Endodermal cell (in vitro differentiated cells): ENCODE measurements at places on chromosomes 7 and 10. TPM values are rescaled to one million over a fixed set of nuclear protein-coding genes. Genes with fewer than 3 reads are reported as not detected.
A peak's percentile ranks its signal among the peaks of the same experiment; 100 is the strongest.

- no peaks in the 10 kb centered on the region for H3K27me3 ChIP-seq
- no peak for DNase-seq
- no peaks in the 10 kb centered on the region for H3K4me1 ChIP-seq
- H3K4me3 ChIP-seq: no peak overlapping the region
- no peak overlapping the region for H3K27ac ChIP-seq
Measured at GRCh38 chr10:28077889-28078288, 79.0 kb upstream of the ODAD2 start.

Gene PIK3AP1
- 5.0 and 5.2 TPM in 2 replicates for total RNA-seq

DNA sequence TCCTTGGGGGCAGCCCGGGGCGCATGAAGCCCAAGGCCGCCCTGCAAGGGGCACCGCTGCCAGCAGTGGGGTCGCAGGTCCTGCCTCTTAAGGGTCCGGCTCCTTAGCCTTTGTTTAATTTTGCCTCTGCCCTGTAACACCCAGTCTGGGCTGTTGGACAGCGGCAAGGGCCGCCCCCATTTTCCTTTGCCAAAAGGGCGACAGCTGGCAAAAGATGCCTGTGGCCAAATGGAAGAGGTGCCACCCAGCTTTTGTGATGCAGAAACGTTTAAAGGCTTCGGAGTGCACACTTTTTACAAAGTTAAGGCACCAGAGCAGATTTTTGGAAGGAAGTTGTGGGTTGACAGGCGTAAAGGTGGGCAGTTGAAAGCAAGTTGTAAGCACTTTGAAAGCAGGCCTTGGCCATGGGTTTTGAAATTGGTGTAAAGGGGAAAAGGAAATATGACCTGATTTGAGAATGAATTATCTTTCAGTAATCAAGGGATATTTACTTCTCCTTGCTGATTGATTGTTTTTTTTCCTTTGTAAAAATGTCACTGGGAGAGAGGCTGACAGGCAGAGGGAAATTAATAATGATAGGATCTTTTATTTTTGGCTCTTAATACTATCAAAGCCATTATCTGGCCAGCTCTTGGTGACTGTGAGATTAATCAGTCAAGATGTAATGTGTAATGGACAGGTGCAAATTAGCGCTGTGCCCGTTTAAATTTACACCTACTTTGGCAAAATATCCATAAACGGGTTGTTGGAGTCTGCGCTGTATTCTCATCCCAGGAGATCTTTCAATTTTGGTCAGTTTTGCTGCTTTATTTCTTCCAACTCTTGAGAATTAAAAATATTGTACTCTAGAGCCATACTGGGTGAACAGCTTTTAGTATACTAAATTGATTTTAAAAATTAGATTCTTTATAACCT lies 1.2 kb downstream of the CASD1 start:
- no peak for DNase-seq
- H3K4me1 ChIP-seq: peaks cover 4% of the 10 kb centered on the region
- H3K4me3 ChIP-seq: peak overlapping the region; percentile 95
- peak overlapping the region; percentile 94 for H3K27ac ChIP-seq
- H3K27me3 ChIP-seq: no peaks in the 10 kb centered on the region

Gene GIMAP5
- not detected in 3 replicates for total RNA-seq

Gene SAP25
- 5.3 and 6.3 TPM in 2 replicates for total RNA-seq

GRCh38 chr10:35523670-35524225 lies 81.4 kb upstream of the GJD4 start:
- H3K27me3 ChIP-seq: no peaks in the 10 kb centered on the region
- peaks cover 8% of the 10 kb centered on the region for H3K36me3 ChIP-seq

Gene CCAR1
- 89.5 to 102 TPM (median 94.5 TPM) in 3 replicates for total RNA-seq

Gene GATA3
- total RNA-seq: 25.2 to 106 TPM (median 103 TPM) in 3 replicates

- peak; percentile 51 for DNase-seq
- H3K27ac ChIP-seq: no peak overlapping the region
- H3K27me3 ChIP-seq: peaks cover 47% of the 10 kb centered on the region
- no peaks in the 10 kb centered on the region for H3K4me1 ChIP-seq
- peak overlapping the region; percentile 66 for H3K4me3 ChIP-seq
Measured at GRCh38 chr7:100719523-100720278, 567 bp upstream of the EPO start.

Gene CPA4
- not detected in 3 replicates for total RNA-seq

DNA sequence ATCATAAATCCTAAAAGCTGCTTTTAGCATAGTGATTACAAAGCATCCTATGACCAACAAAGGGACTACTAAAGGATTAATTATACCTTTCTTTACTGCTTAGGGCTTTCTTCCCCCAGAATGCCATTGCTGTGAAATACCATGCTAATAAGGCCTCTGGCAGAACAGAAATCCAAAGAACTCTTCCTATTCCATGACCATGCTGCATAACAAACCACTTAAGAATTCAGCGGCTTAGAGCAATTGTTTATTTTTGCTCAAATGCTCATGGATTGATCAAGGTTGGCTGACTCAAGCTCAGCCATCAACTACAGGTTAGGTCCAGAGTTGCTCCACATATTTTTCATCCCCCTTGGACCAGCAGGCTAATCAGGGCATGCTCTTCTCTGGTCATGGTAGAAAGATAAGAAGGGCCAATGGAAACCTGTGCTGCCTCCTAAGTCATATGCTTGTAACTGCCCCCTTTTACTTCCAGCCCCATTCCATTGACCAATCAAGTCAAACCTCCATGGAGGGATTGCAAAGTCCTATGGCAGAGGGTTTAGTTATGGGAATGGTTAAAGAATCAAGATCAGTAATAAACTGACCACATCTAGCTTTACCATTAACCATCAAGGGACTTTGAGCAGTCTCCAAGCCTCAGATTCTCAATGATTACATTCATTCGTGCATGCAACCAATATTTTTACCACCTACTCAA lies 244.4 kb upstream of the FZD1 start:
- H3K27me3 ChIP-seq: no peaks in the 10 kb centered on the region
- no peak overlapping the region for H3K4me3 ChIP-seq
- no peaks in the 10 kb centered on the region for H3K4me1 ChIP-seq
- H3K27ac ChIP-seq: no peak overlapping the region
- no peaks in the 10 kb centered on the region for H3K36me3 ChIP-seq

DNA sequence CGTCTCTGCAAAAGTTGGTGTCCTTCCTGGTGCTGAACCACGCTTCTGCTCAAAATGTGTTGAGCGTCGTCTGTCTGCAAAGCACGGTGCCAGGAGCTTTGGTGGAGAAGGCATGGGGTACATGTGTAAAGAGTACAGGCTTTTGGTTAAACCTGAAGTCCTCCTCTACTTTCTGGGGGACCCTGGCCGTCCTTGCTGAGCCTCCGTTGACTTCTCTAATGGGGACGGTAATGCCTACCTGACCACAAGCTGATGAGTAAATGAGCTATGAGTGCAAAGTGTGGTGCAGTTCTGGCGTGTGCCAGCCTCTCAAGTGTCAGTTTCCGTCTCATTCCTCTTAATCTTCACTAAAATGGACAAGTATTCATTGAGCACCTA lies 527 bp upstream of the HERPUD2 start:
- H3K27me3 ChIP-seq: no peaks in the 10 kb centered on the region
- peaks cover 5% of the 10 kb centered on the region for H3K36me3 ChIP-seq
- H3K4me3 ChIP-seq: peak overlapping the region; percentile 97

Gene C1QL3
- 0.20 and 0.45 TPM in 2 replicates for total RNA-seq

DNA sequence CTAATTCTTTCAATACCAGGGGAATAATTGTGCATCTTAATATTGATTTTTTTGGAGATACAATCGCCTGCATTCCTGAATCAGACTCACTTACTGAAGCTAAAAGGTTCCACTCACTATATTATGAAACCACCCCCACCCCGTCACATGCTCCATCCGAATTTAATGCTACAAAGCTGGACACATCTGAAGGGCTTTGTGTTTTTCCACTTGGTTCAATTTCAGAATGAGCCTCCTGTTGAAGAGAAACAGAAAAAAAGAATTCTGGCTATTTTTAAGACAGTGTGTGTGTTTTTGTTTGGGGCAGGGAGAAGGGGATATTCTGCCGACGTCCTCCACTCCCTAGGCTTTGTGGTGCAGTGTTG lies 165.5 kb upstream of the TBX20 start:
- no peak overlapping the region for H3K27ac ChIP-seq
- peaks cover 9% of the 10 kb centered on the region for H3K27me3 ChIP-seq
- no peak for DNase-seq
- no peaks in the 10 kb centered on the region for H3K4me1 ChIP-seq
- H3K36me3 ChIP-seq: no peaks in the 10 kb centered on the region
- no peak overlapping the region for H3K4me3 ChIP-seq

DNA sequence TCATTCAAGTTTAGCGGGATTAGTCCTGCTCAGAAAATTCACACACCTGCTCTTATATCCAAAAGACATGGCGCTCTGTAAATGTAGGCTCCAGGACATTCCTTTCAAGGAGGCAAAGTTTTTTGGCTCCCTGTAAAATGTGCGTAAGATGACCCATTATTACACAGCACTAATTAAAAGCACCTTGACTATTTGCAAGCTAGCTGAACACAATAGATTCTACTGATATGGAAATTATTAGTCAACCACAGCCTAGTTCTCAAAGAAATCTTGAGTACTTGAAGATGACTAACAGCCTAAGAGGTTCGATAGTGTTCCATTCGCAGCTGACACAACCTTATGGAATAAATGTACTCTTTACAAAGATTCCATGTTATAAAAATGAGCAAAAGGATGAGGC lies 175.2 kb downstream of the BMPER start:
- H3K27me3 ChIP-seq: no peaks in the 10 kb centered on the region
- H3K4me1 ChIP-seq: peaks cover 4% of the 10 kb centered on the region
- no peak overlapping the region for H3K27ac ChIP-seq

Gene PROSER2
- total RNA-seq: 9.8 to 18.9 TPM (median 17.2 TPM) in 3 replicates

DNA sequence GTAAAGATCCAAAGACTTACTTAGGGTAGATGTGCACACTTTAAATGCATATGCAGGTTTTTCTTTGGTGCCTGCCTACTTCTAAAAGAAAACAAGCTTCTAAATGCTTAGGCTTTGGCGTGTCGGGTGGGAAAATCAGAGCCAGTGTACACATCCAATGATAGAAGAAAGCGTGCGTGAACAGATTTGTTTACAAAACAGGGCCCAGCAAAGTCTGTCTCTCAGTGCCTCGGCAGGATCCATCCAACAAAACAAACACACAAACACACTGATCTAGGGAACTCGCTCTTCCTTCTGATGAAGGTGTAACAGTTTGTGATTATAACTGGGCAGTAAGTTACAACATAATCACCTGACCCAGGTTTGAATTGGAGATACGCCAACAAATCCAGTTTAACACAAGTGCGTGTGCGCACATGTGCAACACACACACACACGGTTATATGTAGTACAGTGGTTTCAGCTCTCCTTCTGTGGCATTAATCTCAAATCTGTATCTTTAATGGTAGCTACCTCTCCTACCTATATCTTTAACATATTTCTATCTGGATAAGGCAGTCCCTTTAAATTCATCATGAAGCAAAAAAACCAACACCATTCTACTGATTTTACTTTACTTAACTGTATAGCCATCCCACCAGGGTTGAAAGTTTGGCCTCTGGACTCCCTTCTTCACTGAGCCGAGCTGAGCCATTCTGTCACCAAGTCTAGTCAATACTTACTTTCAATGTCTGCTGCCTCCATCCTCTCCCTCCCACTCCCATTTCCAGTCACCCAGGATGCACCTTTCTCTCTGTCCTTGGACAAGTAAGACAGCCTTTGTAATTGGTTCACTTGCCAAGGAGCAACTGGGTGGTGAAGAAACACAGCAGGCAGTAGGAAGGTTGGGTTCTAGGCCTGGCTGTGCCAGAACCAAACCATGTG lies 184.4 kb upstream of the KLF14 start:
- no peak overlapping the region for H3K27ac ChIP-seq
- H3K27me3 ChIP-seq: no peaks in the 10 kb centered on the region
- H3K4me1 ChIP-seq: peaks cover 6% of the 10 kb centered on the region

Gene IFRD1
- total RNA-seq: 50.7 to 57.1 TPM (median 54.3 TPM) in 3 replicates

- H3K36me3 ChIP-seq: no peaks in the 10 kb centered on the region
- H3K27me3 ChIP-seq: no peaks in the 10 kb centered on the region
- DNase-seq: peak; percentile 35
- no peak overlapping the region for H3K27ac ChIP-seq
Measured at GRCh38 chr10:43210556-43210955, 56.3 kb downstream of the RASGEF1A start.

Gene KLF14
- not detected in 3 replicates for total RNA-seq

DNA sequence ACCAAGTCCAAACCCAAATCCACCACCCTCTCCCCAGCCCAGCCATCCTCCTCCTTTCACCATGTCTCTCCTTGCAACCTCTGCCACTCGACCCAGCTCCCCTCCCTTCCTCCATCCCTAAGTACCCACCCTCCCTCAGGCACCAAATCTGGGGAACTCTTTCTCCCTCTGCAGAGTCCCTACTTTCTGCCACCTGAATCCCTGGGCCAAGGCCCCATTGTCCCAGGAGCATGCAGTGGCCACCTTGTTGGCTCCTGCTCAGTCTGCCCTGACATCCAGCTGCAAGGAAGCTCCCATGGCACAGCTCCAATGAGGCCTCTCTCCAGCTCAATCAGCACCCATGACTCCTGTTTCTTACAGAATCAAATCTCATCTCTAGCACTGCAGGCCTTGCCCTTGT lies 5.5 kb upstream of the UNC5B start:
- no peak overlapping the region for H3K4me3 ChIP-seq
- no peaks in the 10 kb centered on the region for H3K36me3 ChIP-seq
- H3K4me1 ChIP-seq: peaks cover 7% of the 10 kb centered on the region
- no peak overlapping the region for H3K27ac ChIP-seq

DNA sequence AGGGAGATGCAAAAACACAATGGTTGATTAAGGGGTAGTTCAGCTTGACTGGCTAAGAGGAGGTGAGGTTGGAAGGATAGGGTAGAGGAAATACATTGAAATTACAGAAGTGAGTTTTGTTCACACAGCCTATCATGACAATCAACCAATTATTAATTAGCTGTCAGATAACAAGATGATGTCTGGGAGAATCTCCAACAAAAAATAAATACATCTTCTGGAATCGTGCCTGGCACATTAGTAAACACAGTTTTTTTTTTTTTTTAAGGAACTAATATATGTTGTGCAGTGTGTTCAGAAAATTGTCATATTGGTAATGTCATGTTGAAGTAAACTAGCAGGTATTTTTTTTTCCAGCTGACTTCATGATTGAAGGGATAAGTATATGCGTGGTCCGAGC lies 171.8 kb downstream of the VTI1A start:
- H3K27ac ChIP-seq: no peak overlapping the region
- no peaks in the 10 kb centered on the region for H3K4me1 ChIP-seq
- DNase-seq: no peak
- H3K27me3 ChIP-seq: no peaks in the 10 kb centered on the region
- H3K4me3 ChIP-seq: no peak overlapping the region
- H3K36me3 ChIP-seq: no peaks in the 10 kb centered on the region

Gene ACSM6
- not detected in 2 replicates for total RNA-seq

Gene SLC35G1
- total RNA-seq: 12.6 to 14.2 TPM (median 13.4 TPM) in 3 replicates

GRCh38 chr7:108455998-108456677 lies at the start of gene NRCAM:
TSS of gene NRCAM (minus strand) at chr7:108456436. CDS start at chr7:108240064, 216,372 bp downstream.
- peaks cover 38% of the 10 kb centered on the region for H3K27me3 ChIP-seq
- no peak within 1 kb of the TSS for H3K27ac ChIP-seq
- peak; percentile 96 for DNase-seq
- peak within 1 kb of the TSS; percentile 82 for H3K4me3 ChIP-seq
- no peaks in the 10 kb centered on the region for H3K36me3 ChIP-seq

GRCh38 chr10:88120075-88120474 lies 256.6 kb downstream of the PTEN start:
- no peaks in the 10 kb centered on the region for H3K36me3 ChIP-seq
- peaks cover 27% of the 10 kb centered on the region for H3K27me3 ChIP-seq
- no peak overlapping the region for H3K4me3 ChIP-seq
- no peak overlapping the region for H3K27ac ChIP-seq
